ENCODE measurements at places on chromosomes 12 and 14.

DNA sequence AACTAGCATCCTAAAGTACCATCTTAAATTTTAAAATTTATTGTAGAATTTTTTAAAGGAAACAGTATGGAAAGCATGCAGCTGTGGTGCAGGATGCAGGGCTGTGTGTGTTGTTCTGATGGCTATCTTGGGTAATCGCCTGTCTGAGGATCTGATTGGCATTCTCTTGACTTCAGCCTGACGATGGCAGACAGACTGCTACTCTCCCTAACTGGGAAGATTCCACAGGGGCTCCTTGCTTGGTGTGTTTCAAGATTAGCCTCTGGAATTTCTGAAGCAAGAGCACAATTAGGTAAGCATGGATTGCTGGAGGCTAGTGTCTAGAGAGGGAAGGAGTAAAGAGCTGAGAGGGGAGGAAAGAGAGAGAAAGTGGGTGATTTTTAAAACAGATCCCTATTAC lies 696.8 kb upstream of the LRFN5 start:
- no peak for DNase-seq

DNA sequence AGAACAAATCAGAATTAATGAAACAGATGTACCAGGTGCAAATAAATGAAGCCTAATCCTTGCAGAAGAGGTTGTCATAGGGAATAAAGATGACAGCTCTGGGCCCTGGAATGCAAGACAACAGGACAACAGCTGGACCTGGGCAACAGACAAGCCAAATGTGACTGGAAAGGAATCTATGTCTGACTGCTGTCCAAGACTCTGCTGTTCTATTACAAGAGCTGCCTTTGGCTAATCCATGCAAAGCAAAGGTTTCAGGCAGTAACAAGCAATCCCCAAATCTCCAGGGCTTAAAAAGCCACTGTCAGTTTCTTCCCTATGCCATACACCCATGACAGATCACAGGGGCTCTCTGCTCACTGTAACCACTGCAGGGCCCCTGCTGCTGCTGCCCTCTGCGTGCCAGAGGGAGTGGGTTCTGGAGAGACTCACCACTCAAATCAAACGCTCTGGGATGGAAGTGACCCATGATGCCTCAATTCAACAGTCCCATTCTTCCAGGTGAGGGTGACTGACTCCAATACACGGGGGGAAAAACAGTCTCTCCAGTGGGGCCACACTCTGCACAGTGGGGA lies 218.9 kb upstream of the SFSWAP start:
- DNase-seq = no peak

DNA sequence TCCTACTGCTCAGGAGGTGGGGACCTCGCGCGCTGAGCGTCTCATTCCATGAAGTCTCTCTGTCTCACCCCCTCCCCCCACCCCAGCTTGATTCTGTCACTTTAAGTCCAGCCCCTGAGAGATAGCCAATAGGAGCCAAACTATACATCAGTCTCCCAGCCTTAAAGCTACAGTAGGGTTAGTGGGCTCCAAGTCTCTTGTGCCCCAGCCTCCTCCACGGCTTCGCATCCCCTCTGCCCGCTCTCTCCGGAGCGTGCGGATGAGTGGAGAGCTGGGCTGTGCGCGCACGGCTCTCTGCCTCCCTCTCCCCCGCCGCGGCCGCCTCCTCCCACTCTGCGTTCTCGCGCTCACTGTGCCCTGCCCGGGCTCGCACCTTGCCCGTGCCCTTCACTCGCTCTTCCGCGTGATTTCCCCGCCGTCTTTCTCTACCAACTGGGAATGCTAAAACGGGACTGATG lies at the start of gene ESRRB:
Gene ESRRB, plus strand, starts transcription at position 191 of the 458 bp plus-strand sequence. Its CDS starts 265 bp downstream, at position 456.
- DNase-seq = no peak

- no peak for DNase-seq
Measured at GRCh38 chr14:57634335-57634734, 140.7 kb upstream of the CCDC198 start.

DNA sequence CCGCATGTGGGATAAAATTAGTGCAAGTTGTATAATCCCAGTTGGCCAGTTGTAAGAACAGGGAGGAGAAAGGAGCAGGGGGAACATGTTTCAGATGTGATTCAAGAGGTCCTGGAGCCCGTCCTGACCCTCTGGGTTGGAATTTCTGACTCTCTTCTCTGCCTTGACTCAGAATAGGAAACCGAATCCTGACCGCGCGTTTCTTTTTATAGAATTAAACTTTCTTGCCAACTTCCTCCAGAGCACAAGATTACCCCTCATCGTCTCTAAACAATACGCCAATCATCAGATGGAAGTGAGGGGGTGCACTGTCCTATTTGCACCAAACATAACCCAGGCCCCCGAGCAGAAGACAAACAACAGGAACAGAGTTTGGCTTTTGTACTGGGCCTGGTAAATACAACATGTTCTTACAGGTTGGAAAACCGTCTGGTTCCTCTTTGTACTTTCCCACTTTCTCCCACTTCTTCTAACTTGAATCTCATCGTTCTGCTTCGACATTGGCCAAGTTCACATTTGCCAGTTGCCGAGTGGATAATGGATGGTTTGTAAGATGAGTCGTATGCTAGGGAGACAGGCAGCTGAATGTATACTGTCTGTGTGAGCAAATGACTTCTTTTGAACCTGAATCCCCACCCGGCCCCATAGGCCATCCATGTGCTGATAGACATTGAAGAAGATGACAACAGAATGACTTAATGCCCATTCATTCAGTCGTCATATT lies 42.6 kb upstream of the MED13L start:
- no peak for DNase-seq

DNA sequence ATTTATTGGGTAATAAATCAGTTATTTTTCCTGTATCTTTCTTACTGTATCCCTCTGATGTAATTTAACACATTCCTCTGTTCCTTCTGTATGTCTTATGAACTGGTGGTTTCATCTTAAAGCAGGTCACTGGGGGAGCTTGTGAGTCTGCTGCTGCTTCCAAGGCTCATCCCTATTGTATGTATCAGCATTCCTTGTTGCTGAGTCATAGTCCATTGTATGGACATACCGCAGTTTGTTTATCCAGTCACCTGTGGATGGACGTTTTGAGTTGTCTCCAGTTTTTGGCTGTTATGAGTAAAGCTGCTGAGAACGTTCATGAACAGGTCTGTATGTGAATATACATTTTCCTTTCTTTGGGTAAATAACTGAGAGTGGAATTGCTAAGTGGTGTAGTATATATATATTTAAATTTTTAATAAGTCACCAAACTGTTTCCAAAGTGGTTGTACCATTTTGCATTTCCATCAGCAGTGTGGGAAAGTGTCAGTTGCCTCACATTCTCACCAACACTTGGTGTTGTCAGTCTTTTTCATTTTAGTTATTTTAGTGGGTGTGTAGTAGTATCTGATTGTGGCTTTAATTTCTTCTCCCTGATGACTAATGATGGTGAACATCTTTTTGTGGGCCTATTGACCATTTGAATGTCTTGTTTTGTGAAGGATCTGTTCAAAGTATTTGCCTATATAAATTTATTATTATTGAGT lies 82.7 kb downstream of the BEGAIN start:
- no peak for DNase-seq

Data from OCI-LY7 (cell line).